NCI-H2029 treated with DMSO at 0.1 percent for 48 hours (cell line): ENCODE measurements at places on chromosomes 4 and X.

GRCh38 chrX:314049-314448 lies 4.5 kb downstream of the GTPBP6 start:
- DNase-seq = no peak

- peak; percentile 88 for DNase-seq
Observed at GRCh38 chr4:81405900-81406401, 65.8 kb downstream of the RASGEF1B start.

DNA sequence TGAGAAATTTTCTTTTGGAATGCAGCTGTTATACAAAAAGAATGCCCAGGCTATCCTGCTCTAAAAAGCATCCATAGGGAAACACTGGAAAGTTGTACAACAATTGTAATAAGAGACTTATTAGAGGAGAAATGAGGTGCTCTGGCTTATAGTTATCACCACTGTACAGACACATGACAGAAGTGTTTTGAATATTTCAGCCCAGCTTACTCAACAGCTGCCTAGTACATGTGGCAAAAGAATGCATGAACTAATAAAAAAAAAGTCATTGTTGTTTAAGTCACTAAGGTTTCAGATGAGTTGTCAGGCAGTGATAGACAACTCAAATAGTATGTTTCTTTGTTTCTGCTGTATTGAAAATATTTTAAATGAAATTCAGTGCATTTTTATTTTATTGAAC lies 307.7 kb downstream of the GPM6A start:
- no peak for DNase-seq

DNA sequence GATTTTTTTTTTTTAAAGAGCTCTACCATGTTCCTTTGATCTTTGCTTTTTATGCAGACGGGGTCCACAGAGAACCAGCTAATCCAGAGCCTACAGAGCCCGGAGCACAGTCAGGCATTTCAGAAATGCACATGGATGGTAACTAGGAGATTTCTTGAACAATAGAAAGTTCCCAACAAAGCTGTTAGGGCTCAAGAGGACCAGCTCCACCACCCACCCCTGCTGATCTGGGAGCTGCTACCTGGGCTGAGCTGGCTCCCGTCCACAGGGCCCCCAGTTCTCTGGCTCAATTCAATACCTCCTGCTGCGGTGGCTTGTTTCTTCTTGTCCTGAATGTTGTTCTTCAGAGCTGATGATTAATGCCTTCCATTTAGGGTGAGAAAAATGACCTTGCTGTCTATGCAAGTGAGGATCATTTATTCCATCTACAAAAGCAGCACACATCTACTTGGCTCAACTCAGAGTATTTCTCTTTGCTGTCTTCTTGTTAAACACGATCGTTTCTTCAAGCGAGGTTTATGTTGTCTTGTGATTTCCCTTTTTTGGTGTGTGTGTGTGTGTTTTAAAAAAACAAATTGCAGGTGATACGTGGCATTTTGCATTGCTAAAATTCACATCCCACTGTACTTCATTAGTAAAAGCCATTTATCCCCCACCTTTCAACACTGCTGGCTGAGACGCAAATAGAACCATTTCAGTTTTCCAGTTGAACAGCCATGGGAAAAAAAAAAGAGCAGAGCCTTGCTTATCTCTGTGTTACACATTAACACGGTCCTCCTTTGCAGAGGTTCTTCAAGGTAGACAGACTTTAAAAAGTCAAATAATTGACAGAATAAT lies 31.3 kb downstream of the IGFBP7 start:
- DNase-seq = no peak

DNA sequence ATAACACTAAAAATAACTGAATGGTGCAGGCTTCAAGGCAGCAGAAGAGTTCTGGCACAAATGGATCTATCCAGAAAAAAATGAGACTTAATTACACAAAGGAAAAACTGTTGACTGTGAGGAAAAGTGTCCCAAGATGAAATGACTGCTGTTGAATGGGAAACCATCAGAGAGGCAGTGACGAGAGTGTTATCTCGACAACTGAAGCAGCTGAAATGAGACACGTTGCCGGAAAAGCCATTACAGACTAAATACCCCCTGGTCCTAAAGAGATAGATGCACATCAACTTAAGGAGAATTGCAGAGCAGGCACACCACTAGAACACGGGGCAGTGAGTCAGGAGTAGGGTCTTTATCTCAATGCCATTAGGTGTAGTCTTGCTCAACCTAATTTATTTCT lies 277.8 kb downstream of the DMD start:
- DNase-seq = no peak

DNA sequence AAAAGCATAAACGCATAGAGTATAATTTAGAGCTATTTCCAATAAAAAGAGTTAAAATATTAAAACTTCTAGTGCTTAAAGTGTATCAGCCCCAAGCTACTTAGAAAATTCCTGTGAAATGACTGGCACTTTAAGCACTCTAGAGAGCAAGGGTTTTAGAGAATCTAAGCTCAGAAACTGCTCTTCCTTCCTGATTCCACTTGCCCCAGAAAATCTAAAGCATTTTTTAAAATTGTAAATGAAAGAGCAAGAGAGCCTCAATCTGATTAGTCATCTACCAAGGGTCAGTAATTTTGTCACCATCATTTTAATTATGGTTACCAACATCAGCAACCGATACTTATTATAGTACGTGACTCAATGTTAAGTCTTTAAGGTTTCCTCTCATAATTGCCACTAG lies 25.0 kb downstream of the CTPS2 start:
- DNase-seq = no peak

DNA sequence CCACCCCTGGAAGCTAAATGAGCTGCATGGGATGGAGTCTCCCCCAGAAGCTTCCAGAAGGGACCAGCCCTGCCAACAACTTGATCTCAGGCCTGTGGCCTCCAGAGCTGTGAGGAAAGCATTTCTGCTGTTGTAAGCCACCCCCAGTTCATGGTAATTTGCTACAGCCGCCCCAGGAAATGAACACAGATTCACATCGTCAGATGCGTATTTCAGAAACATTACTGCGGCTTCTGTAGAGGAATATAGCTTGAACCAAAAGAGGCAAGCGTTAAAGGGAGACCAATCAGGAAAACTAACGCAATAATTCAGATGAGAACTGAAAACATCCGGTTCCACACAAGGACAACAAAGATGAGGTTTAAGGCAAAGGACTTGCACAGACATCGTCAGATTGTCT lies 128.4 kb upstream of the TBL1X start:
- no peak for DNase-seq

DNA sequence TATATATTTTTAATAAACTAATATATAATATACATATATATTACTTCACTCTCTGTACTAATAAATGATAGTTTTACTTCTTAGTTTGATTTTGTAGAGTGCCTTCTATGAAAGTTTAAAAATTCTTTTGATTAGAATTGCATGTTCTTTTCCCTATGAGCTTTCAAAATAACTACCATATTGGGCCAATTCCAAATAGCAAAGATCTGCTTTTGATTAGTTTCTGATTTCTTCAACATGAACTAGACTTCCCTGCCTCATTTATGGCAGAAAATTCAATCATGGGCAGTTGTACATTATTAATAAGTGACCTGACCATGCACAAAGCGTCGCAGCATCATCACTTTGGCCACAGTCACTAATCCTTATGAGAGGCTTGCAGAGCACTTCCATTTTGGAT lies 48.9 kb upstream of the TEX13A start:
- DNase-seq = no peak

DNA sequence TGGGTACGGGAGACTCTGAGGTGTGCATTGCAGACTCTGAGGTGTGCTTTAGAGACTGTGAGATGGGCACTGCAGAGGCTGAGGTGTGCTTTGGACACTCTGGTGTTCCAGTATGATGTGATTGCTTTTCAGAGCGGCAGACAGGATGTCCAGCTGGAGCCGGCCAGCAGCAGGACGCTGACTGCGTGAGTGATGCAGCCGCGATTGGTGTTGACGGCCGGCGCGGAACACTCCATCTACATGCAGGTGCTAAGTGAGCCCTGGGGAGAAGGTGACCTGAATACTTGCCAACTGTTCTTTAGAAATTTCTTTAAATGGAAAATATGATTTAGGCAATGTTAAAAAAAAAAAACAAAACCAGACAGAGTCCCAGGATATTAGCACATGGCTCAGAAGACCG lies 103.1 kb upstream of the PPP2R3B start:
- DNase-seq = no peak

GRCh38 chrX:21863241-21863640 lies 7.5 kb downstream of the YY2 start:
- no peak for DNase-seq

DNA sequence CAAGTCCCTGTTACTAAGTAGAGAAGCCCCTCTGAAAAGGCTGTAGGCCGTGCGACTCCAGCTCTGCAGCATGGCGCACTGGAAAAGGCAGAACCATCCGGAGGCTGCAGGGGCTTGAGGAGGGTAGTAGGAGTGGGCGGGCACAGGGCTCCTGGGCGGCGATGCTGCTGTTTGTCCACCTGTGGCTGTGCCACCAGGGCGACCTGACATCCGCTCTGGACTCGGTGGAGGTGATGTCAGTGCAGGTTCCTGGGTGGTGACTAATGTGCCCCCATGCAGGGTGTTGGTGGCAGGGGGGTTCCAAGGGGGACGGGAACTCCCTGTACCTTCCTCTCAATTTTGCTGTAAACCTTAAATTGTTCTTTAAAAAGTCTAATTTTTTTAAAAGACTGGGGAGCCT lies 58.3 kb downstream of the PCGF3 start:
- no peak for DNase-seq

GRCh38 chr4:68367835-68368234 lies 17.9 kb upstream of the YTHDC1 start:
- no peak for DNase-seq

GRCh38 chr4:133808151-133808550 lies 393.4 kb downstream of the PABPC4L start:
- no peak for DNase-seq

DNA sequence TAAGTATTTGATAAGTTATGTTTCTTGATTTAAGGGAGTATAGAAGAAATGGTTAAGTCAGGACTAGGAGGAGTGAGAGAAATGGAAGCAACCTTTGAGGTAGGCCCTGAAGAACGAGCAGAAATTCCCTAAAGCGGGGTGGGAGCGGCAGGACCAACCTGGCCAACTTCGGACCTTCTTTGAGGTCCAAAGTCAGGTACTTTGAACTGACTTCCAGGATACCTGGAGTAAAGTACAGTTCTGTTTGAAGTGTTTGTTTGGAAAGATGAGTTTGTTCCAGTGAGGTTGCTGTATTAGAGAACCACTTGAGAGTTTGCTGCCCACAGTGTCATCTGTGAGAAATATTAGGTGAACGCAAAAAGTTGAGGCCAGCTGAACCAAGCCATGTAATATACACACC lies 11.7 kb downstream of the RNF4 start:
- DNase-seq = no peak
